NCI-H1694 (cell line): ENCODE measurements at places on chromosomes 1 and 21.

GRCh38 chr1:3746389-3746829 is 5.8 kb upstream of the CCDC27 start:
- DNase-seq: no peak

DNA sequence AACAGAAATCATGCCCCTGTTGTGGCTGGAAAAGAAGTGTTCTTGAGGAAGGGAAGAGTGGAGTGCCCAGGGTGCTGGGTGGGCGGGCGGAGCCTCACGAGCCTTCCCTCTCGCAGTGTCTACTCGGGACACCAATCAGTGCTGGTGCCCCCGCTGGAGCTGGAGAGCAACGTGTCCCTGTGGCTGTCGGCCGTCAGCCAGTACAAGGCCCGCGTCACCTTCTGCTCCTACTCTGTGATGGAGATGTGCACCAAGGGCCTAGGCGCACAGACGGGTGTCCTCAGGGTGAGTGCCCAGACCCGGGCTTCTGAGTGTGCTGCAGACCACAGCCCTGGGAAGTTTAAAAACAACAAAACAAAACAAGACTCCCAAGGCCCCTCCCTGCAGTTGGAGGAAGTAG is 47.4 kb downstream of the S100B start:
- no peak for DNase-seq

GRCh38 chr21:35036465-35037383 is 12.4 kb downstream of the RUNX1 start:
- DNase-seq: no peak

- no peak for DNase-seq
Measured at GRCh38 chr1:97084546-97084945, 363.0 kb downstream of the PTBP2 start.
